ENCODE measurements at places on chromosomes 13 and 19. TPM values are rescaled to one million over a fixed set of nuclear protein-coding genes. Genes with fewer than 3 reads are reported as not detected.

NECTIN2 gene
- 0.36 TPM for total RNA-seq

F2RL3 gene
- not detected for total RNA-seq

IZUMO1 gene
- total RNA-seq, result not detected

KLK2 gene
- not detected for total RNA-seq

FFAR3 gene
- 0.42 TPM for total RNA-seq

WDR62 gene
- 19.2 TPM for total RNA-seq

CYP2A6 gene
- not detected for total RNA-seq

POP4 gene
- total RNA-seq, result 137 TPM

IL27RA gene
- 60.1 TPM for total RNA-seq

ZNF99 gene
- not detected for total RNA-seq

COG6 gene
- 24.8 TPM for total RNA-seq

ACER1 gene
- not detected for total RNA-seq

NAT14 gene
- 33.1 TPM for total RNA-seq

TUBA3C gene
- not detected for total RNA-seq

THSD8 gene
- total RNA-seq, result 29.9 TPM

HIF3A gene
- total RNA-seq, result not detected

ATXN8OS gene
- not detected for total RNA-seq

FLT1 gene
- total RNA-seq, result 2.5 TPM

SIGLEC6 gene
- not detected for total RNA-seq

HRC gene
- not detected for total RNA-seq

C19orf67 gene
- total RNA-seq, result not detected

RASIP1 gene
- total RNA-seq, result 0.19 TPM

MRPS12 gene
- 113 TPM for total RNA-seq

ZNF540 gene
- total RNA-seq, result 0.84 TPM

CGB1 gene
- not detected for total RNA-seq

IL11 gene
- 0.08 TPM for total RNA-seq

FBXL3 gene
- 36.4 TPM for total RNA-seq

ANGPTL8 gene
- not detected for total RNA-seq

ERFL gene
- 1.3 TPM for total RNA-seq

FUT1 gene
- 0.06 TPM for total RNA-seq

TDRD3 gene
- total RNA-seq, result 19.8 TPM

CBY2 gene
- total RNA-seq, result not detected

CD22 gene
- 0.13 TPM for total RNA-seq

SLC15A1 gene
- not detected for total RNA-seq

ZNF100 gene
- 22.0 TPM for total RNA-seq

UHRF1 gene
- 239 TPM for total RNA-seq

MAMSTR gene
- 1.0 TPM for total RNA-seq

CYP4F11 gene
- not detected for total RNA-seq

CASP14 gene
- total RNA-seq, result not detected

ADAMTSL5 gene
- total RNA-seq, result 2.6 TPM

POU4F1 gene
- 0.11 TPM for total RNA-seq

SLC7A10 gene
- total RNA-seq, result not detected

PEAK3 gene
- total RNA-seq, result not detected

RPL13A gene
- total RNA-seq, result 3,700 TPM

RPL21 gene
- total RNA-seq, result 1,269 TPM

MEIOSIN gene
- total RNA-seq, result 0.11 TPM

GARIN5A gene
- 0.69 TPM for total RNA-seq

ZNF473 gene
- total RNA-seq, result 8.8 TPM

CLDN10 gene
- total RNA-seq, result not detected

ZNF90 gene
- 16.7 TPM for total RNA-seq

ACP7 gene
- total RNA-seq, result not detected

TTC9B gene
- not detected for total RNA-seq

ZNF562 gene
- total RNA-seq, result 45.0 TPM

Data from activated CD8-positive, alpha-beta memory T cell treated with anti-CD3 and anti-CD28 coated beads for 36 hours (primary cell).